Stimulated activated CD4-positive, alpha-beta T cell treated with anti-CD3 and anti-CD28 coated beads, Interleukin-1b, Interleukin-23, amount 100 ng/mL, for 24 hours (primary cell): ENCODE measurements at places on chromosomes 7 and 10.

DNA sequence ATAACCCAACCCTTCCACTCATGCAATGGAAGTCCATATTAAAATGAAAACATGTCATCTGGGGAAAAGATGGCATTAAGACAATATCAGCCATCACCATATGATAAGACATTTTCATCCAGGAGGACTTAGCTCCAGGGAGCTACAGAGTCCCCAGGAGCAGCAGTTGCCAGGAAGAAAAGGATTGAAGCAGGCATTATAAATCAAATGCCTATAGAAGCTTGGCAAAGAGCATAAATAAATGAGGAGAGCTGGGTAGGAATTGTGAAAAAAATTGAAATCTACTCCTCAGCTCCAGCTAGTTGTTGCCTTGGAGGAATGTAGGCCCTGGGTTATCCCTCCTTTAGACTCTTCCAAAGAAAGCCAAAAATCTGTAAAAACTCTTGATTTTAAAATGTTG lies 42.5 kb downstream of the FAM13C start:
- DNase-seq: no peak

DNA sequence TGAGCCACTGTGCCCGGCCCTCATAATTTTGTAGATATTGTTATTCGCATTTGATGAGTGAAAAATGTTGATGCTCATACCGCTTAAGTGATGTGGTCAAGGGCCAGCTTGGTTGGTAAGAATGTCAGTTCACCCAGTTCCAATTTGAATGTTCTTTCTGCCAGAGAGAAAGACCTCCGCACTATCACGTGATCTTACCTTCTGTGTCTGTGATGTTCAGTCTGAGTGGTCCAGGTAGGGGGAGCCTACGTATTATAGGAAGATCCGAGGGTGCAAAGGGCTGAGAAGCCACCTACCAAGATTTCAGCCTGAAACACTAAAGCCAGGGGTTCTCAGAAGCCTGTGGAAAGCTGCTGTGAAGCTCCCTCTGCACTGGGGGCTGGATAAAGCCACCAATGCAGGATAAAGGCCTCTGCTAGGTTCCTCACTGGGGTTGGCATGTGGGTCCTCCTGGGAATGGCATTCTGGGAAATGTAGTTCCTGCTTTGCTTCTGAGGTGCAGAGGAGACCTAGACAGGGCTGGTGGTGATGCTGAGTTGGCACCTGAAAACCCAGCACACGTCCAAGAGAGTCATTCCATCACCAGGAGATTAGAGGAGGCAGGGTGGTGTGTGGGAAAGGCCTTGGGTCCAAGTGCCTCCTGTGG lies 64.7 kb upstream of the AOAH start:
- no peak for DNase-seq

DNA sequence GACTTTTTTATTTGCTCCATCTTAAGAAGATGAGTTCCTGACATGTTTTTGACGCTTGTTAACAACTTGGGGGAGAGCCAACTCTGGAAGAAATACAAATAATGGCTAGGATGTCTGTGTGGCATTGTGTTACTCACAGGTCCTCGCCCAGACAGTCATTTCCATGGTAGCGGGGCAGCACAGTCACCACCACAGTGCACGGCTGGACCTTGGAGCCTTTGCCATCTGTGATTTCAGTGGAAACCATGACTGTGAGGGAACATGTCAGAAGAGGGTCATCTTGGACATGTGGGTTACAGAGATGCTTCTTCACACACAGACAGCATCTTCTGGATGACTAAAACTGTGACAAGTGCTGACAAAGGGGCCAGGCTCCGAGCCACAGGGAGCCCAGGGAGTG lies 74.5 kb downstream of the PKD1L1 start:
- no peak for DNase-seq

GRCh38 chr7:146090023-146090645 lies 26.5 kb upstream of the CNTNAP2 start:
- DNase-seq: no peak
